ENCODE measurements at places on chromosomes 1 and 21.

- DNase-seq, result no peak
Measured at GRCh38 chr1:85569737-85570404, 10.7 kb upstream of the CCN1 start.

- DNase-seq, result no peak
Measured at GRCh38 chr1:64282351-64282750, 78.9 kb downstream of the UBE2U start.

DNA sequence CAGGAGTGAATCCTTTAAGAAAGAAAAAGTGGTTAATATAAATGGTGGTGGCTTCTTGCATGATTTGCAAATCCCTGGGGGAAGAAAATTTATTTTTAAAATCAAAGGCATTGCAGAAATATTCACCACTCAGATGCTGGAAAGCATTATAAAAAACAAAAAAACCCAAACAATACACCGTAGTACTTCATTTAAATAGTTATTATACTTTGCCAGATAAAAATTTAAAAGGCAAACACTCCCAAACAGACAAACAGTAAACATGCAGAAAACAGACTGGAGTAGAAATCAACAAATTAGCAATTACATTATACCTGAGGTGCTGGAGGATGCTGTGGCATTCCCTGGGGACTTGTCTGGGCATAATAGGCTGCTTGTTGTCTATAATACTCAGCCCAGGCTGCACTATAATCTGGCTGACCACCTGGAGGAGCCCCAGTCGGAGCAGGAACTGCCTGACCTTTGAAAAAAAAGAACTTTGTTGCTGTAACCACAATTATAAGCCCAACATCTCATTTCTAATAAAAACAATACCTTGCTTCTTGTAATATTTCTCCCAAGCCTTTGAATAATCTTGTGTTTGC lies 29.9 kb downstream of the FUBP1 start:
- no peak for DNase-seq

GRCh38 chr1:245537992-245538391 lies 383.2 kb downstream of the KIF26B start:
- no peak for DNase-seq

- no peak for DNase-seq
Measured at GRCh38 chr1:213596729-213597128, 391.0 kb upstream of the PROX1 start.

DNA sequence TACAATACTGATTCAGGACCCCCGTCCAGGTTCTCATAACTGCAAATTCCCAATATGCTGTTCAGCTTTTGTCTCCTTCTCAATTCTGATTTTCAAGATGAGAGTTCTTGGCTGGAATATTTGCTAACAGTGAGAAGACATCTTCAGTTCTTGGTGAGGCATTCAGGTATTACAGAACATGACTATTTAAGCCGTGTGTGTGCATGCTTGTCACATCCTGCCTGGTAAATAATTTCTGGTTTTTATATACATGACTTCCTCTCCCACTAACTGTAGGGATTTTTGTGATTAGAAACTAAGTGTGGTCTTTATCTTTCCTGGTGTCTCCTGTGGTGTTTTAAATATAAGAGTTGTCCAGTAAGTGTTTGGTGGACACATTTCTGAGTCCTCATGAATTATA lies 10.2 kb upstream of the SLC19A2 start:
- no peak for DNase-seq

- no peak for DNase-seq
Measured at GRCh38 chr1:200153277-200154055, 126.0 kb downstream of the NR5A2 start.

DNA sequence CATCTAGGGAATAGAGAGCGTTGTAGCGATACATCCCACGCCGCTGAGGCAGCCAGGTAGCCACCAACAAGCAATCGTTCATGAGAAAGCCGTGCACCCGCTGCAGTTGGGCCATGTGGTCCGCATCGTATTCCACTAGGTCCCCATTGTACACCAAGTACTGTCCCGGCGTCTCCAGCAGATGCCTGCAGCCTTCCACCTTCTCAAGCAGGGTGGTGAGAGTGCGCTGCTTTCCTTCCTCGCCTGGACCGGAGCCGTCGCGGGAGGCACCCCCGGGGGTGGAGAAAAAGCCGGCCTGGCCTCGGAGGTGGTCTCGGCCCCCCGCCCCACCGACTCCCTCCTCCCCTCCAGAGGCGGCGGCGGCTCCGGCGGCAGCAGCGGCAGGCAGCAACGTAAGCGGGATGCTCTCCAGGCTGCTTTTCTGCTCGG lies 595 bp downstream of the EXOC8 start:
- DNase-seq, result peak; percentile 6

GRCh38 chr1:23496490-23497181 lies 12.7 kb upstream of the ASAP3 start:
- no peak for DNase-seq

- no peak for DNase-seq
Measured at GRCh38 chr1:162908780-162909179, 47.8 kb upstream of the CCDC190 start.

- DNase-seq, result no peak
Measured at GRCh38 chr1:167955915-167956314, 19.0 kb upstream of the MPC2 start.

- DNase-seq, result no peak
Measured at GRCh38 chr1:160761886-160762285, 22.8 kb downstream of the SLAMF7 start.

DNA sequence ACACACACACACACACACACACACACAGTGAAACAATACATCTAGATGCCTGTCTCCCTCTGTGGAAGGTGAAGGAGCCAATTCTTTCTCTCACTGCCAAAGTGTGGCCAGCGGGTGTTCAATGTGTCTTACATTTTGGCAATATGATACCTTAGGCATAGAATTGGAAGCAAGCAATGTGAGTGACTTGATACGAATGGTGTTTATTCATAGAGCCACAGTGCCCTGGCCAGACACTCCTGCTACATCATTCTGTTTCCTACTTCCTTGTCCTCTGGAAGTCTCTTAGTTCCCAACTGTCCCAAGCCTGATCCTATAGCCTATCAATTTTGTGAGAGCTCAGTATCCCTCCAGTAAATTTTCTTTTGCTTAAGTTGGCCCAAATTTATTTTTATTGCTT lies 170.0 kb upstream of the L1TD1 start:
- no peak for DNase-seq

DNA sequence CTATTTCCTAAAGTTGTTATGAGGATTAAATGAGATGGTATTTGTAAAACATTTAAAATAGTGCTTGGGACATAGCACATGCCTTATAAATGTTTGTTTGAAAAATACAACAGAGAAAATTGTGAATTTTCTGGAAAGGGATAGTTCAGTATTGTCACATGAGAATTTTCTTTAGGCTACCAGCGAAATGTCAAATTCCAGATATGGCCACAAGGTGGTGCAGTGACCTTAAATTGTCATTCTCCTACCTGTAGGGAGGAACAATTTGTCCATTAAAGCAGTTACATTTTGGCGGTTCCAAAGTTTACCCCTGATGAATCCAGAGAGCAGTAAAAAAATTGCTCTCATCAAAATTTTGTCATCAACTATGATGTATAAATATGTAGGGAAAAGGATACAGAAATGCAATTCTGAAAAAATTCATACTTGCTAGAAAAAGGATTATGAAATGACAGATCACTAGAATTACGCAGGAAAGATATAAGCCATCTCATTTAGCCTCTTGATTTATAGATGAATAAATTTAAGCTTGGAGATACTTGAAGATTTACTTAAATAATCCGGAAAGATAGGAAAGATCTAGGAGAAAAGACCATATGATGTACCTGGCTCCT lies 50.2 kb upstream of the TSHB start:
- DNase-seq, result peak; percentile 12

GRCh38 chr1:53521924-53522552 lies 62.8 kb downstream of the DMRTB1 start:
- DNase-seq, result no peak

GRCh38 chr1:172917972-172918371 lies 132.8 kb downstream of the TNFSF18 start:
- no peak for DNase-seq

DNA sequence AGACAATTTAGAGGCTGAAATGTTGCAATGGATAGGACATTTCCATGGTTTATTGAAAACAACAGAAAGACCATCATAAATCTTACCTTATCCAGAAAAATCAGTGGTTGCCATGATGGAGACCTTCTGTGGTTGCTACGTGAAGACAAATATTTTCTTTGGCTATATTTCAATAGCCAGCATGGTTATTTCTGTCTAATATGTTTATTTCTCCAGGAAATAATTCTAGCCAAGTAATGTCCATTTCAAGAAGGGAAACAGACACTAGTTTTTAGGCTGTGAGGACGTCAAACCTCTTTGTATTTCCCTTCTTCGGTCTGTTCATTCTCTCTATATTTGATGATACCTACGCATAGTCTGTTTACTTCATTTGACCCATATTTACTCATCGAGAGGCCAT lies 49.2 kb upstream of the NFASC start:
- DNase-seq, result no peak

DNA sequence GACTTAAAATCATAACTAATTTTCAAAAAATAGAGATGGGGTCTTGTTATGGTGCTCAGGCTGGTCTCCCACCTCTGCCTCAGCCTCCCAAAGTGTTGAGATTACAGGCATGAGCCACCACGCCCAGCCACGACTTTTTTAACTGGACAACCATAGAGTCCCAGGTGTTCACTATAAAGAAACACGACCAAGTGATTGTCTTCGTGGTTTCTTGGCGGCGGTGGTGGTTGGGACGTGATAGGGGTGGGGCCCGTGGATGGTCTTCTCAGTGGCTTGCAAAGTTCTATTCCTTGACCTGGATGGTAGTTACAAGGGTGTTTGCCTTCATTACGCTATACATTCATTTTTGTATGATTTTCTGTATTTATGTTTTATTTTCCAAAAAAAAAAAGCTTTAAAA lies 34.6 kb upstream of the COX20 start:
- DNase-seq, result no peak

DNA sequence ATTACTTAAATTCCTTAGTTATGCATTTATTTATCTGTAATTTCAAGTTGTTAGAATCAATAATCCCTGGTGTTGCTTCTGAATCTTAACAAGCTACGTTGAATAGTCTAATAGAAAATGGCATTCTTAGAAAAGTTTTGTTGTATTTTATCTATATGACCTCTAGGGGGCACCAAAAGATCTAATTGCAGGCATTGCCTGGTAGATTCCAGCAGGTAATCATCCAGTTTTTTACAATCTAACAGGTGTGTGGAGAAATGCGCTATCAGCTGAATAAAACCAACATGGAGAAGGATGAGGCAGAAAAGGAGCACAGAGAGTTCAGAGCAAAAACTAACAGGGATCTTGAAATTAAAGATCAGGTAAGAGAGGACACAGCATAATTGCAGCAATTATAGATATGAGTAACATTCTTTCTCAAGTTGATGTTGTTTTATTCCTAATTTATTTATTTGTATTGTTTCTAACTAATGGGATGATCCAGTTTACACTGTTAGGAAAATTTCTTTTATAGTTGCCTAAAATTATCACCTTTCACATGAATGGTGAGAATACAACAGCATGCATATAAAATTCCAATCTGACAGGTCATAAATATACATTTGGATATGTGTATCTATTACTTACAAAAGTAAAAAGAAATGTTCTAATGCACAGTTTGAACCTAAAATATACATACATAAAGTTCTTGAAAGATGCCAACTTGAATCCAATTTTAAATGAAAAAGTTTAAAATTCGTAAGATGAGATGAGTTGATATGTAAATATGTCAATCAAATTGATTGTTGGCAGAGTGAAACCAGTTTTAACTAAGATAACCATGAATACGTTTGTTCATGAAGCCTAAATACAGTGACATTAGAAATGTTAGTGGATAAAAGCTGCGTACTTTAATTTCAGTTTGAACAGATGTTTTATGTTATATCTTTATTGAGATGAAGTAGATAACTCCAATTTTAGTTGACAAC lies 88.4 kb downstream of the SDCCAG8 start:
- peak; percentile 47 for DNase-seq

DNA sequence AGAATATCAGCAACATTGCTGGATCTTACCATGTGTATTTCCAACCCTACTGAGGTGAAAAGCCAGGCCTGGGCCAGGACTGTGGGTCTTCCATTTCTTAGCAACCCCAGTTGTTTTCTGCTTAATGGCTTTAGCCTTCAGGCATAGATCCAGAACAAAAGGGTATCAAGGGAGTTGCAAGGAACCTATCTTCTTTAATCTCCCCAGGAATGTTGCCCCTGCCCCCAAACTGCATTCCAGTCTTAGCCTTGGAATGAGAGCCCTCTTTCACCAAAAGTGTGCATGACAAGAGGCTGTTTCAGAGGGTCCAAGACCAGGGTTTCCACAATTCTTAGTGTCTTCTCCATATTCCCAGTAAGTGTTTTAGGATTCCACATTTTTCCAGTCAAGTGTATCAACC lies 87.9 kb upstream of the SOX13 start:
- DNase-seq, result no peak

GRCh38 chr1:175784831-175785230 lies 41.4 kb upstream of the TNR start:
- DNase-seq, result no peak

DNA sequence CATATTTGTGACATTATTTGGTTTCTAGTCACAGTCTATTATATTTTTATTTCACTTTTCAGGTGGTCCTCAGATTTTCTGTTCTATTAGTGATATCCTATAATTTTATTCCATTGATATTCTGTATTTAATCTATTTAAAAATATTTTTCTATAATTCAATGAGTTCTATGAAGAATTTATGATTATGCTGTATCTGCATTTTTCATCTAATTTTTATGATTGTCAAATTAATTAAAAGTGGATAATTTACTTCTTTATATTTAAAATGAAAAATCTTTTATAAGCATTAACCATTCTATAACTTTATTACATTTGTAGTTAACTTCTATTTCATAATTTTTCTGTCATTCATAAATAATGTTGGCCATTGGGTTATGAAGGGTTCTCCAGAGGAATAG lies 387.4 kb upstream of the LRRC7 start:
- DNase-seq, result no peak

GRCh38 chr1:220221670-220222069 lies 50.6 kb downstream of the RAB3GAP2 start:
- no peak for DNase-seq

DNA sequence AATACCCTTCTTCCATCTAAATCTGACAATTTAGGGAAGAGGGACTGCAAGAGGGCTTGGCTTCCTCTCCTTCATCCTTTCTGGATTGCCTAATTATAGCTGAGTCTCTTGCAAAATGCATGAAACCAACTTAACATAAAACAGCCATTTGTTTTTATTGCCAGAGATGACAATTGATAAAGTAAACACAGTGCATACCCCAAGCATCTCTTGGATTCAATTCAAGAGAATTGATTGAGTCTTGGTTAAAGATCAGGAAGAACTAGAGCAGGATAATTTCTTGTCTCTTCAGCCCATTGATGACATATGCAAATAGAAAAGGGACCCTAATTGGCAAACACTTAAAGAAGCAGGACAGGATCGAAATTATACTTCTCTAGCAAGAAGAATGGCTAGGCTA lies 617.1 kb upstream of the PTBP2 start:
- DNase-seq, result no peak

- no peak for DNase-seq
Measured at GRCh38 chr1:77394166-77394565, 112.3 kb downstream of the AK5 start.

DNA sequence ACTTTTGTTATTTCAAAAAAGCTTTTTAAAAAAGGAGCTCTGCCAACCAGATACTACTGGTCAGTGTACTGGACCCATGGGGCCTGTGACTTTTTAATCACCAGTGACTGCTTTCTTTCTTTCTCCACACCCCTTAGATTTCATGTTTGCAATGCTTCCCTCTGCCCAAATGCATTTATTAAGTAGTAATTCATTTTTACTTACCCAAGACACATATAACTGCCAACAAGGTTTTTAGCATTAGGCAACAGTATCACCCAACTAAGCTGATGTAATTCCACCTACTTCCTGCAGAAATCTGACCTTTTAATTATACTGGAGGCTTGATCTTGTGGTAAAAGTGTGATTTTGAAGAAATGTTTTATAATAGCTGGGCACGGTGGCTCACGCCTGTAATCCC lies 12.5 kb downstream of the MECR start:
- DNase-seq, result no peak
